Occipital lobe (tissue), 3 donors: ENCODE measurements at places on chromosomes 2 and 18. TPM values are rescaled to one million over a fixed set of nuclear protein-coding genes. Genes with fewer than 3 reads are reported as not detected.

DNA sequence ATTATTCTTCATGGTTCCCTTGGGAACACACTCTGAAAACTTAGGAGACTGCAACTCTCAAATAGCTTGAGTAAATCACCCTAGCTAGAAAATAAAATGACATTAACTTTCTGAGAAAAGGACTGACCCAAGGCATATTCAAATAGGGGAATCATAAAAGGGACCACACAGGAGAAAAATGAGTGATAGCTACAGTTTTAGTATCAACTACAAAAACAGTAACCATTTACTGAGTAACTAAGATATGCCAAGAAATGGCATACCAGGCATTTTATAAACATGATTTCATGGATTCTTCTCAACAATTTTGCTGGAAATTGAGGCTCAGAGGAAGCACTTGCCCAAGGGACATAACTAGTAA lies 84.5 kb downstream of the AFF3 start:
- DNase-seq, result no peak

DNA sequence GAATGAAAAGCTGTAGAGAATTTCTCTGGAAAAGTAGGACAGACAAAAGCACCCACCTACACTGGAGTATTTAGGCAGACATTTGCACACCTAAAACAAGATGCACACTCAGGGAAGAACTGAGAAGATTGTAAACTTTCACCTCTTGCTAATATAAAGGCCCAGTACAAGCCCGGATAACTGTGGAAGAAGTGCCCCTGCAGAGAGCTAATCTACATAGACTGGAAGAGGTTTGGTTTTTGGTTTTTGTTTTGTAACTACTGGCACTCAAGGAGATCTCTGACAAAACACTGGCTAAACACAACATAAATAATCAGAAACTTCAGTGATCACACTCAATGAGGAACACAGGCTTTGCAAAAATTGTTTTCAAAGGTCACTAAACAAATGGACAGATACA lies 782.2 kb upstream of the SLC8A1 start:
- no peak for DNase-seq

GRCh38 chr2:239910851-239911640 lies 114.1 kb downstream of the NDUFA10 start:
- no peak for DNase-seq

- no peak for DNase-seq
Measured at GRCh38 chr2:220071696-220072095, 444.3 kb downstream of the SLC4A3 start.

GRCh38 chr2:143205106-143205764 lies 76.0 kb downstream of the ARHGAP15 start:
- DNase-seq, result no peak

DNA sequence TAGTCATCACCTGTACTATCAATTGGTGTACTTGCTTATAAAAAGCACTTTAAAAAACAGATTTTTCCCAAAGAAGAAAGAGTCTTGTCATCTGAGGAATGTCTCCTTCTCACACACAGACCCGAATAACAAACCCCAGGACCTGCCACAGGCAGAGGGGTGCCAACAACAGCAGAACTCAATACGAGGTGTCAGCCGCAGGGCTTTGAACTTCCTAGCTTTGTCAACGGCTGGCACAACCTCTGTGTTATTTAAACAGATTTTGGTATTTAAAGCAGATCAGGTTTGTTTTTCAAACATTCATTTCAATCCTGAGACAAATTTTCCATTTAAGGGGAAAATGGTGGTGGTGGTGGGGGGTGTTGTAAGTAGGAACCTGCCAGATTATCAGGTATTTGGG lies 138.4 kb upstream of the RIOK3 start:
- DNase-seq, result no peak

- no peak for DNase-seq
Measured at GRCh38 chr2:202669841-202670240, 35.1 kb downstream of the FAM117B start.

- DNase-seq, result no peak
Measured at GRCh38 chr2:8239531-8240088, 442.2 kb upstream of the ID2 start.

DNA sequence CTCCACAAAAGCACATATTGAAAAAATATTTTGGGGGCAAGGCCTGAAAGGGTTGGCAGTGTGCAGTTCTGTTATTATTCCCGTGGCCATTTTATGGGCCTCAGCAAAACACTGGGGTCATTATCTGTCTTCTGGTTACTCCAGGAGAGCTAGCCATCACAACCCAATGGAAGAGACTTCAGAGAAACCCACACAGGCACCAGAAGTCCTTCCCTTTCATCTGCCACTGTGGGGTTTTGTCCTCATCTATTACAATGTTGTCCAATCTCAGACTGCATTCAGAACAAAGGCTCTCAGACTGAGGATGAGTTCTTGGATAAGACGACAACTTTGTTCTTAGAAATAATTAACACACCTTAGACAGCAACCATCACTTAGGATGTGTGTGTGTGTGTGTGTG lies 98.4 kb downstream of the PIEZO2 start:
- DNase-seq, result no peak

DNA sequence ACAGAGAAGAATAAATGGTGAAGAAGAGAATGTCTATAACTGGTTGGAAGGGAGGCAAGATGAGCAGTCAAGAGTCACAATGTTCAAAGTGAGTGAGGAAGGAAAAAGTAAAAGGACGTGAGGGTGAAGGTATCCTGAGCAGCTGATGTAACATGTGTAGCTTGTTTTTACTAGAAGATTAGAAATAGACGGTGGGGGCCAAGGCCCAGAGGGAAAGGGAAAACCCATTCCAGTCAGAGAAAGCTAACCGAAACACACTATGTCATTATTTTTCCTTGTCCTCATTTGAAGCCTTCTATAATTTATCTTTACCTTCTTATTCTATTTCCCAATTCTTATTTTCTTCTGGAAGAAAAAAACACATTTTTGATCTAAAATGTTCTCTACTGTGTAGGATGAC lies 176.6 kb downstream of the THADA start:
- no peak for DNase-seq

DNA sequence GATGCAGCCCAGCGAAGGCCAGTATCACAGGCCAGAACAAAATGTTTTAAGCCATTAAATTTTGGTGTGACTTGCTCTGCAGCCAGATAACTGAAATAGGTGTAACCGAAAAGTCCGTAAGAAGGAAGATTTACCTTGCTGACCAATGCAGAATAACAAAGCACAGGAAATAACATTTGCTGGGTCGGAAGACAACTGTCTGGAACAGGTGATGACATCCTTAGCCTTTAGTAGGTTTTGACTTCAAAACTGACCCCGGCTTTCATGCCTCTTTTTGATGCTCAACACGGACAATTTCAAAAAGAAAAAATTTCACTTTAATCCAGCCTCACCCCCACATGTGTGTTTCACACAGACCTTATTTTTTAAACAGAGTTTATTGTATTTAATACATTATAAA lies 93.7 kb downstream of the KCTD1 start:
- no peak for DNase-seq

GRCh38 chr18:36625386-36625785 lies 203.4 kb downstream of the TPGS2 start:
- DNase-seq, result no peak

- DNase-seq, result no peak
Measured at GRCh38 chr2:190469771-190470170, 61.6 kb downstream of the MFSD6 start.

DNA sequence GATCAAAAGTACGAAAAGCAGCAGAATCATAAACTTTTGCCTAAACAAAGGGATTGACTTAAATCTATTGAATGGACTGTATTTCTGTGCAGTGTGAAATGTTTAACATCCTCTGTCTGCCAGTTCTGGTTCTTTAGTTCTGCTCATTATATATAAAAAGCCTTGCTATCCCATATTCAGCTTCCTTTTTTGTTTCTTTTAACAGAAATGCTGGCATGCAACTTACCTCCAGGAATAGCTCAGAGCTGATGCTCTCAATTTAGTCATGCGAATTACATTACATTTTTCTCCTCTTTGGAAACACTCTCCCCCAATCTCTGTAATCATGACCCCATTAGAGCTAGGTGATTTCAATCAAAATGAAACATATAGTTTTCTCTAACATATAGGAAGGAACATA lies 73.6 kb downstream of the SPHKAP start:
- no peak for DNase-seq

GRCh38 chr18:26546170-26546874 lies 2.0 kb downstream of the KCTD1 start:
- DNase-seq, result no peak

- no peak for DNase-seq
Measured at GRCh38 chr2:109055435-109055834, 66.4 kb upstream of the EDAR start.

GRCh38 chr18:42112657-42113420 lies 157.8 kb downstream of the PIK3C3 start:
- no peak for DNase-seq

GRCh38 chr2:182818925-182819324 lies 47.5 kb downstream of the FRZB start:
- DNase-seq, result no peak

- DNase-seq, result no peak
Measured at GRCh38 chr2:159445307-159445706, 158.8 kb upstream of the WDSUB1 start.

DNA sequence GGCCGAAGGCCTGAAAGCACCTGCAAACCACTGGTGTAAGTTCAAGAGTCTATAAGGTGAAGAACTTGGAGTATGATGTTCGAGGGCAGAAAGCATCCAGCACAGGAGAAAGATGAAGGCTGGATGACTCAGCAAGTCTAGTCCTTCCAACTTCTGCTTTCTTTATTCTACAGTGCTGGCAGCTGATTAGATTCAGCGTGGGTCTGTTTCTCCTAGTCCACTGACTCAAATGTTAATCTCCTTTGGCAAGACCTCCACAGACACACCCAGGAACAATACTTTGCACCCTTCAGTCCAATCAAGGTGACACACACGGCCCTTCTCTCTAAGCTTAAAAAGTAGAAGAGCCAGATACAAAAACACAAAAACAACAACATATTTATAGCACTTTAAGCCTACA lies 43.4 kb downstream of the NMS start:
- no peak for DNase-seq

DNA sequence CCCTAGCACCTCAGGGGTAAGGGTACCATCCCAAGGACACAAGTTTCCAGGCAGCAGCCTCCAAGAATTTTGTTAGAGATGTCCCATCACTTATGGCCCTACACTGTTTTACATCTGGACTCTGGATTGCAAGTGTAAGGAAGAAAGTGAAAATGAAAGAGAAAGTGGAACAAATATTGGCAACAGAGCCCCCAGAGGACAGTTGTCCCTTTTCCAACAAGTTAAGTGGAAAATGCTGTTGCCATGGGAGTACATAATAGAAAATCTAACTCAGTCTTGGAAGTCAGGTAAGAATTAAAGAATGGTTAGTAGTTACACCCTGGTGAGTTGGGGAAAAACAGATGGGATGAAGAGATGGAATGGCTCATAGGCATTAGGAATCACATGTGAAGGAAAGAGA lies 50.6 kb downstream of the TTC21B start:
- DNase-seq, result no peak

GRCh38 chr2:74045454-74045853 lies 60.7 kb downstream of the TET3 start:
- DNase-seq, result no peak

DNA sequence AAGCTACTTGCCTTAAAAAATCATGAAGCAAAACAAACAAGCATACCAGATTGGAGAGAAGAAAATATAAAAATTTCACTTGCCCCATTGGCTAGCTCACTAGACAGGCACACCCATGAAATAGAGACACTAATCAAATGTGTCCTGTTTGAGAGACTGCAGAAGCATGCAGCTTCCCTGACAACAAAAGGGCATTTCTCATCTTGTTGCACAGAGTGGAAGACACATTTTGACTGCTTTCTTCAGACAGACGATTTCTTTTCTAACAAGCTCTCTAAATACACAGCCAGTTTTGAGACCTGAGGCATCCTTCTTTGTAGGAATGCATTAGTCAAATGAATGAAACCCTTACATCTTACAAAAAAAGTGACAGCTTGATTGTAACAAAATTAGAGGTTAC lies 1558.6 kb upstream of the NXPH2 start:
- DNase-seq, result no peak

GRCh38 chr2:144234542-144234871 lies 285.4 kb downstream of the ZEB2 start:
- DNase-seq, result no peak

DNA sequence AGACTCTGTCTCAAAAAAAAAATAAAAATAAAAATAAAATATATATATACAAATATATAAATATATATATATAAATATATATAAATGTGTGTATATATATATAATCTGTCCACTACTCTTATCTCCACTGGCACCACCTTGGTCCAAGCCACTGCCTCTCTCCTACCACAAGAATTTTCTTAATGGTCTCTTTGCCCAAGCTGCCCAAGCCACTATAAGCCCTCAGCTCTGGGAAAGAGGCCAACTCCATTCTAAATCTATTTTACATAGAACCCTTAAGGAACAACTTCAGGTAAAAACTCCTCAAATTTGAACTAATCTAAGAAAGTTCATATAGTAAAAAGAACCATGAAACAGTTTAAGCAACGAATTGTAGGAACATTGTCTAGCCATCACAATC lies 45.6 kb upstream of the GREB1L start:
- DNase-seq, result no peak

- DNase-seq, result no peak
Measured at GRCh38 chr2:197863744-197864143, 59.4 kb downstream of the PLCL1 start.

DNA sequence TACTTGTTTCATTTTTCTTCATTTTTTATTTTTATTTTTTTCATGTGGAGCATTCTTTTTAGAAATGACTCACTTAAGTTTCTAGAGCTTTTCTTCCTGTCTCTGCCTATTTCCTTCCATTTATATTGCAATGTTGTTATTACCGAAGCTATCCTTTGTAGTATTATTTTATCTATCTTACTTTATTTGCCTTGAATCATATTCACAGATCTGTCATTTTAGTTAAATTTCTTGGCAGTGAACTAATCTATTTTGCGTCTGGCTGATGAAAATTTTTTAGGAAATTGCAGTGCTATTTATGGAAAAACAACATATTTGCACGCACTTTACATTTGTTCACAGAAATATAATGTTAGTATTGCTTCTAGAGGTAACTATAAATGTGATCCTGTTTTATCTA lies 956.9 kb upstream of the SLC39A10 start:
- DNase-seq, result no peak

DNA sequence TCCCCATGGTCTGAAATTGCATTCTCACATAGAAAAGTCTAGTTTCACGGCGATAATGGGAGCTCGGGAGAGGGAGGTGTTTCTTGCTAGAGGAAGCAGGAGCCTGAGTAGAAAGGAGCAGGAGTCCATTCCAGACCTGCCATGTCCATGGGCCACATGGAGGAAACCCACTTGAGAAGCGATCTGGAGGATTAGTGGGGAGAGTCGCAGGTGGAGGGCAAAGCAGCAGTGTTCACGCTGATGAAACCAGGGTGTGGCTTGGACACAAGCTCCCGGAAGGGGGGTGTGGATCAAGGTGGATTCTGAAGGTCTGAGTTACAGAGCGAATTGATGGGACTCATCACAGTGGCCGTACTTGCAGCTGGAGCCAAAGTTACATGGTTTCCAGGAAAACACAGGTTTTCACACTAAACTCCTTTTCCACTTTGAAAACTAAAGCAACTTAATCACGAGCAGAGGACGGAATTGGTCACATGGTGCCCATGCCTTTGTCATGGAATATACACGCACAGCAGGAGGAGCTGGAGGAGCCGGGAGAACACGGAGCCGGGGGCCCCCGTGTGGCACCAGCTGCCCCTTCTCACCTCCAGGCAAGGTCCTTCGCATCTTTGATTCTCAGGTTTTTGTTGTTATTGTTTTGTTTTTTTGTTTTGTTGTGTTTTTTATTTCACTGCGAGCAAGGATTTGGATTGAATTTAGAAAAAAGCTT lies 255.1 kb upstream of the MYT1L start:
- DNase-seq, result no peak

DNAH7 gene
- total RNA-seq, result 16.5 TPM

PAX8 gene
- total RNA-seq, result not detected

RAD51AP2 gene
- 0.47 TPM for total RNA-seq

RTP5 gene
- 2.5 TPM for total RNA-seq

ADCYAP1 gene
- 6.4 TPM for total RNA-seq

TCF7L1 gene
- total RNA-seq, result 1.1 TPM
